ENCODE measurements at places on chromosomes 7 and 10.

DNA sequence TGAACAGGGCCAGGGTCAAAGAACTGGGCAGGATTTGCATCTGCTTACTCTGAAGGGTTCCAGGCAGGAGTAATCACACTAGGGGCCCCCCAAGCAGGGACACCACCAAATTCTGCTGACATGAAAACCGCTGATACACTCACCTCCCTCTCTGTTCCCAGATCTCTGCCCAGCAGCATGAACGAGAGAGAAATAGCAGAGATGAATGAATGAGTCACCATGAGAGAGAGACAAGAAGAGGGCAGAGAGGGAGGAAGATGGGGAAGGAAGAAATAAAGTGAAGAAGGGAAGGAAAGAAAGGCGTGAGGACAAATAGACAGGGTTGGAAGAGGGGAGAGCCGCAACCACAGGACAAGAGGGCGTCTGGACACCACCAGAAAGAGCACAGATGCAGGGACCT lies 285.9 kb upstream of the NEBL start:
- DNase-seq = no peak

DNA sequence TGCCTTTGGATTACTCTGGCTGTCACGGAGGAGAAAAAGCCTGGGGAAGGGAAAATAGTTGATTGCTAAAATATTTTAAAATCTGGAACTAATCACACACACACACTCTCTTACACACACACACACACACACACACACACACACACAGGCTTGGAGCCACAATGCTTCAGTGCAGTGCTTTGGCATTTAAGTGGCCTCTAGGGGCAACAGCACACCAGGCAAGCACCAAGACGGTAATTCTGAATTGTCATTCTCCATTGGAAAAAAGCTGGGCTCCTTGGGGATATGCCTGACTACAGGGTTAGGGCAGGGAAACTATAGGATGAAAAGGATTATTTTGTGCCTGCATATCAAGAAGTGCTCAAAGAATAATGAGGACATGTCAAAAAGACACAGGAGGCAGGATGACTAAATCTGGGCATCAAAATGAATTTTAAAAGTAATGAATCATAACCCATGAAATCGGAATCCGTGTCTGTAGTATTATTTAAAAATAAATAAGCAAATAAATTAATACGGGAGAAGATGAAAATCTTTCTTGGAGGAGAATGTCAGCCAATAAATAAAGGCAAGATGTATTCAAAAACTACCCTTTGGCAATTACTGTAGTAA lies 30.4 kb upstream of the DDC start:
- no peak for DNase-seq

GRCh38 chr7:142158736-142159496 lies 47.4 kb downstream of the MGAM2 start:
- DNase-seq = no peak

GRCh38 chr7:68438016-68438415 lies 1160.3 kb upstream of the AUTS2 start:
- DNase-seq = no peak

DNA sequence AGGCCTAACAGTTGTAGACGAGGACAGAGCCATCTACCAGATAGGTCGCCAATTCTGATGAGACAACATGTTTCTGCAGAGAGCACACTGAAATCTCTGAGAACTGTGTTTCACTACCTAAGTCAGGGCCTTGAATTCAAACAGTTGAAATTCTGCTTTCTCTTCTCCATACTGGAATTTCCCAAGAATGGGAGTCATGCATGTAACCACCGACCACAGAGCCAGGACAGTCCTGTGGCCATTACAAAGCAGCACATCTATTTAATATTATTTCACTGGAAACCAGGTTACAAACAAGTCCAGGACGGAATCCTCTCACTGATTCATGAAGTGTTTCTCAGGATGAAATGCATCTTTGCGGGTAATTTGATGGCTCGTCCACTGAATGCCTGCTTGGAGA lies 62.0 kb upstream of the ST8SIA6 start:
- no peak for DNase-seq

- DNase-seq = no peak
Measured at GRCh38 chr10:69910561-69910960, 108.9 kb downstream of the COL13A1 start.

Data from GM18507 (cell line).